Hindlimb muscle (tissue), 1 donor: ENCODE measurements at places on chromosomes 2 and 18. TPM values are rescaled to one million over a fixed set of nuclear protein-coding genes. Genes with fewer than 3 reads are reported as not detected.

GRCh38 chr2:57333221-57333620 is 713.4 kb upstream of the VRK2 start:
- no peak for DNase-seq

GRCh38 chr18:57764087-57764486 is 39.0 kb downstream of the ATP8B1 start:
- DNase-seq: no peak

Gene SNTG2
- not detected for polyA plus RNA-seq

Gene LAMA3
- 3.1 TPM for polyA plus RNA-seq

- DNase-seq: no peak
Measured at GRCh38 chr18:53749766-53750165, 474.7 kb downstream of the MBD2 start.

GRCh38 chr18:12630136-12630535 is 27.8 kb downstream of the SPIRE1 start:
- DNase-seq: no peak

Gene FOSL2
- 22.0 TPM for polyA plus RNA-seq

- DNase-seq: no peak
Measured at GRCh38 chr2:236055471-236055870, 112.7 kb downstream of the GBX2 start.

DNA sequence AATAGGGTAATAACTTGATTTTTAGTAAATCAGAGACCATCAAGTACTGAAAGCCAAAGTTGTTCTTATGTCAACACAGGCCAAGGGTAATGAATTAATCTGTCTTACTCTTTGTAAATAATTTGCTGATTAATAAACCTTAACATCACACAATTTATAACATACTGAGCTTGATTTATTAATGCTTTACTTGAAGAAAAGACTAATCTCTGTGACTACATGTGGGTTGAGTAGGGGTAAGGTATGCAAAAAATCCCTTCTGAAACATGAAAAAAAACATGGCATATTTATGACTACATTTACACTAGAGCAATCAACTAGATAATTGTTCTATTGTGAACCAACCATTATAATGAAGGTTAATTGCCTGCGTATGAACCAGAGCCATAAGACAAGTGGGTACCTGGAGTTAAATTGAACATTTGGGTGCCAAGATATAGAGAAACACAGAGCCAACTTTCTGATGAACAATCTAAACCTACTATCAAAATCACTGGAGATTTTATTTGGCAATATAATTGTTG is 67.7 kb upstream of the GRB14 start:
- no peak for DNase-seq

Gene MEP1B
- not detected for polyA plus RNA-seq

DNA sequence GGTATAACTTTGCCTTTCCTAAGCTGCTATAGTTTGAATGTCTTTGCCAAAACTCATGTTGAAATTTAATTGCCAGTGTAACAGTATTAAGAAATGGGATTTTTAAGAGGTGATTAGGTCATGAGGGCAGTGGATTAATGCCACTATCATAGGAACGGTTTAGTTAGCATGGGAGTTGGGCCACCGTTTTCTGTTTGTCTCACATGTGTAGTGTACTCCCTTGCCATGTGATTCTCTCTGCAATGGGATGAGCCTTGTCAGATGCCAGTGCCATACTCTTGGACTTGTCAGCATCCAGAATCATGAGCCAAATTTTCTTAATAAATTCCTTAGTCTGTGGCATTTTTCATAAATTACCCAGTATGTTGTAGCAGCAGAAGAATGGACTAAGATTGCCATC is 388.9 kb upstream of the RGPD4 start:
- no peak for DNase-seq
